ENCODE measurements at places on chromosomes 16 and 17.

- no peak for DNase-seq
Observed at GRCh38 chr17:81514739-81515529, 2.3 kb upstream of the ACTG1 start.

- DNase-seq: no peak
Observed at GRCh38 chr17:15237106-15237425, 28.1 kb downstream of the PMP22 start.

GRCh38 chr16:1932050-1933028, 10.7 kb downstream of the MSRB1 start:
- DNase-seq: no peak

- DNase-seq: no peak
Observed at GRCh38 chr17:2982854-2983253, 80.6 kb downstream of the OR1D5 start.

Measured in activated CD4-positive, alpha-beta T cell treated with anti-CD3 and anti-CD28 coated beads for 24 hours (primary cell).